GM13976 (cell line): ENCODE measurements at places on chromosomes 16 and 17.
A peak's percentile ranks its signal among the peaks of the same experiment; 100 is the strongest.

DNA sequence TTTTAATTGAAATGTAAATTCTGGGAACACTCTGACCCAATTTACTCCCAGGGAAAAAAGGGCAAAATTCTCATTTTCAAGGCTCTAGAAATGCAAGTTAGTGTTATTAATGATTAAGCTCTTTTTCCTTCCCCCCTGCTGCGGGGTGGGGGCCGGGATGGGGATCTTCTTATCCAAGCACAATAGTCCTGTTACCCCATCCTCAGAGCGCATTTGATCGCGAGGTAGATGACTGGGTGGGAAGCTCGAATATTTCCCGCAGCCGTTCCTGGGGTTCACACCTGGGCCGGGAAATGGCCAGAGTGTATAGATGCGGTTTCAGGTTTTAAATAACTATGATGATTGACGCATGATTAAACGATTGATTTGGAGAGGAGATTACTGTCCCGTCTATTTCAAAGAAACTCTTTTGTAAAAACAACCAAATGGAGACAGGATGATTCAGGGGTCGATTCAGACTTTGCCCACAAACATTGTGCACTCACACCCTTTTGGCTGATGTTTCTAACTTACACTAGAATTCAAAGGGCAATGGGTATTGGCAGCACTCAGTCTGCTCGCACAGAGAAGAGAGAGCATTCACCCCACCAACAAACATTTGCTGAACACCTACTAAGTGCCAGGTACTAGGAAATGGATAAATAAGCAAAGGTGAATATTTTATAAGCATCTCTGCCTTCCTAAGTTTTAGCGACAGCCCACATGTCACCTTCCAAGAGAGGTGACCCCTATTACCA, 55.0 kb downstream of the SALL1 start:
- DNase-seq = no peak

DNA sequence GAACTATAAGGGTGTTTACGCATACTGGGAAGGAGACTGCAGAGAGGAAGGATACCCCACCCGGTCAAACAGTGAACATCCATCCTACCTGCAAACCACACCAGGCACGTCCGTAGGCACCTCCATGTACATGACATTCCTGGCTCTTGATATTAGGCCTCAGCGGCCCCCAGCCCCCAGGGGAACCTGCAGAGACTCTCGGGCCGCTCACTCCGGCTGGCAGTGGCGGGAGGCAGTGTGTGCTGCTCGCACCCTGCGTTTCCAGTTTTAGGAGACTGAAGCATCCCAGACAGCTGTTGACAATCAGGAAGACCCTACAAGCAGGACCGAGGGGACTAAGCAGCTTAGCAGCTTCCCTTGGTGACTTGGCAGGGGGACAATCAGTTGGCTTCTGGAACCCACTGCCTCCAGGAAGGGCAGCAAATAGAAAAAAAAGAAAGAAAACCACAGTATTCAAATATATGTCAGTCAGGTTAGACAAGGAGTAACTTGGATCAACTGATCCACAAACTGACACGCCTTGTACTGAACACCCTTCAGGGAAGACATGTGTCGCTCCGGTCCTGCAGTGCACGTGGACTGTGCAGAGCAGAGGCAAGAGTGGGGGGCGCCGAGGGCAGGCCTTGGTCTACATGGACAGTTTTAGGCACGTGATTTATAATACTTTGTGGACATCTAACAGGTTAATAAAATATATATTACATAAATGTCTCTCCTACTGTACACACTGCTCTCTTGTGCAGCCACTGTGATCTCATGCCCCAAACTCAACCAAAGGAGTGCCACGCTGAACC, 29.9 kb upstream of the CLEC18B start:
- no peak for DNase-seq

DNA sequence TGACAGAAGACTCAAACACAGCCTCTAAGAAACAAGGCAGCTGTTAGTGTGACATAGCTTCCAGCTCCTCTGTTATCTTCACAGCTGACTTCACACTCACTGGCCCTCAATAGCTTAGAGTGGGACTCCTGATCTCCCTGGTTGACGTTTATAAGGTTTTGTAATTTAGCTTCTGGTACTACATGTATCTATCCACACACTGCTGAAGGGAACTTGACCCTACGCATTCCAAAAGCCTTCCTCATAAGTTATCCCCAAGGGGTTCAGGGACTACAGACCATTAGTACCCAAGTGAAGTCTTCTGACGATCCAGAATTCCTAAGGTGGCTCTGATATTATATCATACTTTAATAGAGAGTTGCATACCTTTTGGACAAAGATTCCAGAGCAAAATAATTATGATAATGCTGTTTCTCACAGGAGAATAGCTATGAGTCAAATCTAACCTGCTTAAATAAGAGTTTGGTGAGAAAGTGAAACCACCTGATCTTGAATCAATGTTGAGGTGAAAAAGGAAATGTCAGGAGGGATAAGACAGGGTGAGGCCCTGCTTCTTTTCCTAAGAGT, 14.5 kb downstream of the ACACA start:
- DNase-seq = peak; percentile 65

DNA sequence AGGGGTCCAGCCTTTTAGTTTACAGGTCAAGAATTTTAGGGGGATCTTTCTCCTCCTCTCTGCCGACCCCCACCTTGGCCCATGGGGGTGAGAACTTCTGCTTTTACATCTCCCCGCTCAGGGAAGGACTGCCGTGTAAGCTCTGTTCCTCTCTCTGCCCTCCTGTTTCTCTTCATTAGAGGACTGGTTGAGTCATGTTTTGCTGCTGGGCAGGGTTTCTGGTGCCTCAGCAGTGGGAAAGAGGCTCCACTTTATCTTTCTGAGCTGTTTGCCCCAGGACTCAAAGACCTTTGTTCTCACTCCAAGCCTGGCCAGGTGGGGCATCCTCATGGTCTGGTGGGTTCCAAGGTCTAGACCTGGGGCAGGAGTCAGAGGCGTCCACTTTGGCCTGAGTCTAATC, 93.0 kb downstream of the UTP18 start:
- DNase-seq = no peak

DNA sequence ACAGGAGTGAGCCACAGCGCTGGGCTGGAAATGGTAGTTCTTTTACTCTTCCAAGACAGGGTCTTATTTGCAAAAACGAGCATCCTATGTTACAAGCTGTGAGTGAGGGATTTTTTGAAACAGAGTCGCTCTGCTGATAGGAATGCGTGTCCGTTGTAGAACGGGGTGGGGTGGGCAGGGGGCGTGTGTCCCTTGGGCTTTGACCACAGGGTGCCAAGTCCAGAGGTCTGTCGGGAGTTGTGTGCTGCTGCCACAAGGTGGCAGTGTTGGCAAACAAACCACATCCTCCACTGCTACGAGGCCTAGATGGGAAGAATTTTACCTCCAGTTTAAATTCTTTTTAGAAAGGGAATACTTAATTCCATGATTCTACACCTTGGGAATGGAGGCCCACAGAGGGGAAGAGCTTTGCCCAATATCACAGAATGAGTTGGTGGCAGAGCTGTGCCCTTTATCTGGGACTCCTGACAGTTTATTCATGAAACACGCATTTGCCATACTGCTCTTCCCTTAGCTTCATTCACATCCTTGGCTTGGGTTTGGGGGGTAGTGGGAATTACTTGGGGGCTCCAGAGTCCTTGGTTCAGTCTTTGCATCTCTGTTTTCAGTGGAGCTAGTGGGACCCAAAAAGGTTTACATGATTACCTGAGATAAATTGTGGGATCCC, 30.6 kb upstream of the ETV4 start:
- DNase-seq = peak; percentile 74

DNA sequence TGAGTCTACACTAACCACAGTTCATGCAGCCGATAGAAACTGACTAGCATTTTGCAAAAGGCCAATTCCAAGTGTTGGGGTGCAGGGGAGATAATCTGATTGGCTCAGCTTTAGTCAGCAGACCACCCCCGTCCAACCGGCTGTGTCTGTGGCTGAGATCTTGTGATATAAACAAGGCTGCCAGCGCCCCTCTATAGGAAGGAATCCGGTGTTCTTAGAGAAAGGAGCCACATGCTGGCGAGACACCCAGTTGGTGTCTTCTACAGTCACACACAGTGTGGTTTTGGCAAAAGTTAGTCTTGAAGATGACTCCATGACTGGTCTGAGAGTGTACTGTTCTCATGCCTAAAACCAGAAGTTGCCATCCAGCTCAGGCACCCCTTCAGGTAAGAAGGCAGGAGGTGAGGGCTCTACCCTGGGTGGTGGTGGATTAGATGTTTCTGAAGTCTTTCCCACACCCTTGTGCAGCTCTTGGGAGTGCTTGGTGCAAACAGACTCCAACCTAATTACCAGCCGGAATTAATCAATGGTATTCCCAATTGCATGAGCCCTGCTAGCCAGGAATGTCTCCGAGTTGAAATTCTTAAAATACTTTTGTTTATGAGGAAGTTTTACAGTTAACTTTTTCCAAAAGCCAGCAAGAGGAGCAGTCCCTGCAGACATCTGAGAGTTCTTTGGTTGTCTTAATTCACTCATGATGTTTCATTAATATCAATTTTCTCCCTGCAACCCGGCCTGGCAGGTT, 172.3 kb upstream of the IRX6 start:
- no peak for DNase-seq

DNA sequence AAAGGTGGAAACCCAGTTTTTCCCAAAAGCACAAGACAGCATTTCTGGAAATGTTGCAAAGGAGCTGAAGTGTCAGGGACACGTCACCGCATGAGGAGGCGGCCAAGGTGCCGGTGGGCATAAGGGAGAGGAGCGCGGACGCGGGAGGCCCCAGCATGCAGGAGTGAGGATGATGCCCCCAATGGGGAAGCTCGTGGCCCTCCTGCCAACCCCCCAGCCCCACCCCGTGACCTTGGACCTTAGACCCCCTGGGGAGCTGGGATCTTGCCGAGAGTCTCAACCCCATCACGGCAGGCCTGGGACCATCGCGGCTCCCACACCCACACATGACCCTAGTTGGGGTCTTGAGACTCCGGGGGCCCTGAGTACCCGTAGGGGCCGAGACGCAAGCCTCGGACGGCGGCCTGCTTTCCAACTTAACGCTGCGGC, 119.4 kb upstream of the METRNL start:
- DNase-seq = no peak

GRCh38 chr16:80051040-80051439, 450.5 kb upstream of the MAF start:
- no peak for DNase-seq

- no peak for DNase-seq
These were observed 46.3 kb downstream of the CCDC42 start for GRCh38 chr17:8698162-8698971.

DNA sequence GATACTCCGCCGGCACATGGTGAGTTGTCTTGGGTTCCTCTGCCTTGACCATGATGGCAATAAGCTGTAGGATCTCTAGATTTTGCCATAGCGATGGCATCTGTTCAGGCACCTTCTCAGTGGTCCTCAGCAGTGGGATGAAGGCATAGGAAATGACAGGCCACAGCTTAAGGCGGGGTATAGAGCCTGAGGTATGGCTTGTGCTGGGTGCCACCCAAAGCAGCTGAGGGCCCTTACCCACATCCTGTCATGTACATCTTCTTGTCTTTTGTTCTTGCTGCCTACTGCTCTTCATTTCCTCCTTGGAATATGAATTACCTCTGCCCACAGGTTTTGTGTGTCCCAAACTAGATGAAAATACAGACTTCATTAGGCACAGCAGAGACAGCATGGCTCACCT, 29.5 kb downstream of the KAT7 start:
- DNase-seq = no peak

- no peak for DNase-seq
These were observed 2.8 kb downstream of the TBC1D10B start for GRCh38 chr16:30367349-30368009.

DNA sequence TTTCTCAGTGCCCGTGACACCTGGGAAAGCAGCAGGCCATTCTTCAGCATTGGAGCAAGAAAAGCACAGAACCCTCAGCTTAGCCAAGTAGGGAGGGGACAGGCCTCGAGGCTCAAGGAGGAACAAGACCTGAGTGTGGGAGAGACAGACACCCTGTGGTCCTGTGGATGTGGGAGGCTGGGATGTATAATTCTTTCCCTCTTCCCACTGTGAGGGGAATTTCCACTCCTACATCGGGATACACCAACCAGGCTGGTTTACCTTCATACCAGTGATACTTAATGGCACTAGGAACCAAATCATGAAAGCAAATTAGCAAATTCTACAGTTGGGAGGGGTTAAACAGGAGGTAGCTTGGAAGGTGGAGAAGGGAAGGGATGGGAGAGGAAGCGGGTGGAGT, 41.7 kb downstream of the LYRM1 start:
- DNase-seq = no peak

DNA sequence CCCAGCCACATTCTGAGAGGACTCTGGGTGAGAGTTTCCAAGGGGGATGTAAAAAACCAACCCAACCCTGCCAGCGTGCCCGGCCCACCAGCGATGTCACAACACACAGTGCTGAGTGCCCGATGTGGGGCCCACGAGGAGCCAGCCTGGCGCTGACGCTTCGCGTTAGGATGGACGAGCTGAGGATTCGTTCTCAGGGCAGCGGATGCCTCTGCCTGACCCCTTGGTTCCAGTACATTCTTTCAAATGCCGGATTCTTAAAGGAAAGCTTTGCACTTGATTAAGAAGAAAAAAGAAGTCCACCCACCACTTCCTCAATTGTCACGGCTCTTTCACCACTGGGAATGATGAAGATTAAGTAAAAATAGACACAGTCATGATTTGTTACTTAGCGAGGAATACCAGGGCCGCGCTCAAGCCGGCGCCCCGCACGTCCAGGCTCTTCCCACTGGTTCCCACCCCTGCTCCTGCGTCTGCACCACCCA, 79.4 kb downstream of the IRF8 start:
- no peak for DNase-seq

DNA sequence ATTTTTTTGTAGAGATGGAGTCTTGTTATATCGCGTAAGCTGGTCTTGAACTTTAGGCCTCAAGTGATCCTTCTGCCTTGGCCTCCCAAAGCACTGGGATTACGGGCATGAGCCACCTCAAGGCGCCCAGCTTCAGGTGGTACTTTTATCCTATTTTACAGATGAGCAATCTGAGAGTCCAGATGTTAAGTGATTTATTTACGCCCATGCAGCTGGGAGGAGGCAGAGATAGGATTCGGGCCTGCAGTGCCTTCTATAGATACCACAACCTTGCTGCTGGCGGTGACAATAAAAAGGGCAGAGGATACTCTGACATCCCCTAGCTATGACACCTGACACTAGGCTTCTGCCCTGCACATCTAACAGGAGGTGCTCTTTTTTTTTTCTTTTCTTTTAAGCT, 4.3 kb upstream of the KRT12 start:
- no peak for DNase-seq

DNA sequence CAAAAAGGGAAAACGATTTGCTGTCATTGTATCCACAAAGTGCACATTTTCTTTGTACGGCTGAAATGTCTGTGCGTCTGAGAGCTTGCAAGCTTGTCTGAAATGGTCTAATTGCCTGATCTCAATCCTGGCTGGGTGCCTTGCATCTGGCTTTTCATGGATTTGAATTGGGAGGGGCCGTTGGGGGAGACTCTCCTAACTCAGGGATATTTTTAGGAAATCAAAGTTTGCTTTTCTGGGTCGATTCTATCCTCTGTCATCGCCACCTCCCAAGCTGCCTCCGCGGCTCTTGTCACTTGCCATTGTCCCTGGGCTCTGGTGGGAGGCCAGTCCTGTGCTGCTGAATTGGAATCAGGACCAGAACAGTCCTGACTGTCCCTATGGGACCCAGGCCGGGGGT, 33.3 kb upstream of the MGAT5B start:
- no peak for DNase-seq
